ENCODE measurements at places on chromosomes 13 and 19. TPM values are rescaled to one million over a fixed set of nuclear protein-coding genes. Genes with fewer than 3 reads are reported as not detected.

The FFAR1 gene
- total RNA-seq: 0.06 TPM

The IGFL2 gene
- total RNA-seq: 0.61 TPM

The CALR3 gene
- total RNA-seq: 0.39 TPM

- no peak overlapping the region for H3K4me3 ChIP-seq
- H3K36me3 ChIP-seq: no peaks in the 10 kb centered on the region
- no peak overlapping the region for H3K27ac ChIP-seq
These were observed 59.1 kb upstream of the TNFRSF19 start for GRCh38 chr13:23510979-23511735.

- no peaks in the 10 kb centered on the region for H3K36me3 ChIP-seq
- DNase-seq: peak; percentile 62
- no peak overlapping the region for H3K27ac ChIP-seq
These were observed 84.3 kb downstream of the RNASEH2B start for GRCh38 chr13:50993934-50994333.
